ENCODE measurements at places on chromosomes 7 and 10.

- DNase-seq, result no peak
Measured at GRCh38 chr7:157329447-157329846, 7.4 kb upstream of the DNAJB6 start.

DNA sequence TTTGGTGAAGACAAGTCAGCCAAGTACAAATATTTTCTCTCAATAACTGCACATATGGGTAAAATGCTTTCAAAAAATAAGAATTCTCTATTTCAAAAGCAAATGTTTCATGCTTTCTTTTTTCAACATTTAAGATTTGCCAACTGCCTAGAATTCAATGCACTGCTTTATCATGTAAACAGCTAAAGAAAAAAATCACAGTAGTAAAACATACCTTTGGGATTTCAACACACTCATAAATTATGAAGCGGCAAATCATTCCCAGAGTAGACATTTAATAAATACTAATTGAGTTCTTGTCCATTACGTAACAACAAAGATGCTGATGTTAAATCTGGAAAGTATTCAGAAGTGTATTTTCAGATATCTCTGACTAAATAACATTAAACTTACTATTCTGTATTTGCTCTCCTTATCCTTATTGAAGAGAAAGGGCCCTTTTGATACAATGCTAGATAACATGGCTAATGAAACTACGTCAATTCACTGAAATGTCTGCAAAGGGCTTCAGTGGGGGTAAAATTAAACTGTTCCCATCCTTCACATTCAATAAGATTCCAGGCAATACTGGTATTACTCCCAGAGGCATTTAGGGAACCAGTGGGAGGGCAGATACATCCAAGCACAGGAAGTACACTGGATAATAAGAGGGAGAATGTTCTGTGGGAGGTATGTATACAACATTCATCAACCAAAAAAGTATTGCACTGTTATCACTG is 13.9 kb downstream of the NAPEPLD start:
- no peak for DNase-seq

DNA sequence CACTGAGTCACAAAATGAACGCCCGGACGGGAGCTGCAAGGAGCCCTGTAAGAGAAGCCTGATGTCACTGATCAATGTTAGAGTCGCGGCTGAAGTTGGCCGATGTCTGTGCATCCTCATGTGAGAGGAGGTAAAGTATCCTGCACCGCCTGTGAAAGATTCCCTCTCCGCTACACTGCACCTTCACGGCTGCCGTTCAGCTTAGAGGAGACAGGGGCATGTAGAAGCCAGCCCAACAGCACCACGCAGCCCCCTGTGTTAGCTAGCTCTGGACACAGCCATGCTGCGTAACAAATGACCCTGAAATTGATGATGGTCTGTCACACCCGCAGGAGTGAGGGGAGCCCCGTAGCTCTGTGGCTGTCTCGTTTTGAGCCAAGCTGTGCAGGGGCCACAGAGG is 81.5 kb upstream of the DIP2C start:
- DNase-seq, result no peak

GRCh38 chr7:23449941-23450340 is 20.4 kb downstream of the IGF2BP3 start:
- no peak for DNase-seq

GRCh38 chr7:101953248-101953819 is 135.9 kb downstream of the CUX1 start:
- DNase-seq, result no peak

- no peak for DNase-seq
Measured at GRCh38 chr10:132562177-132562915, 24.8 kb downstream of the INPP5A start.

DNA sequence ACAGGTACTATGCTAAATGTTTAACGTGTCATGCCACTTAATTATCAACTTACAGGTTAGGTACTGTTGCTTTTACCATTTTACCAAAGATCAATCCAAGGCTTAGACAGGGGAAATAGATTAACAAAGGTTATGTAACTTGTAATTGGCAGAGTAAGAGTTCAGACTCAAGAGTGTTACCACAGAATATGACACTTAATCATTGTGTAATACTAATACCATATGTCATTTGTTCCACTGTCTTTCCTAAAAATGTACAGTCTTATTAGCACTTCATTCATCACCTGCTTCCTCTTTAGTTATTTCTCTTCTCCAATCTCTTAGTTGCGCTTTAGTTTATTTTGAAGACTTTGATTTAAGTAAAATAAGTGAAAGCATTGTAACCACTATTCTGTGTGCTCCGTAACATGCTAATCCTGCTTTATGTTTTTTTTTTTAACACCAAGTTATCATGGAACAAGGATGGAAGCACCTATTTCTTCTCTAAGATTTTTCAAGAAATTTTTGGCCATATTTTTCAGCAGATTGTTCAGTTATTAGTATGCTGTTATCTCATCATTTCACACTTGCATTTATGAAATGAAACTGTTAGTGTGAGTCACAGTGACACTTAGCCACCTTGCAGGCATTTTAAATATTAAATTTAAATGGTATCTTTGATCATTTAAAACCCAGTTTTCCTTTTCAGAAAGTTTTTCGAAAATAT is 197.3 kb downstream of the PHF14 start:
- no peak for DNase-seq

GRCh38 chr10:92181575-92181974 is 109.3 kb downstream of the CPEB3 start:
- DNase-seq, result no peak

GRCh38 chr7:32694182-32694581 is 197.4 kb downstream of the KBTBD2 start:
- no peak for DNase-seq

DNA sequence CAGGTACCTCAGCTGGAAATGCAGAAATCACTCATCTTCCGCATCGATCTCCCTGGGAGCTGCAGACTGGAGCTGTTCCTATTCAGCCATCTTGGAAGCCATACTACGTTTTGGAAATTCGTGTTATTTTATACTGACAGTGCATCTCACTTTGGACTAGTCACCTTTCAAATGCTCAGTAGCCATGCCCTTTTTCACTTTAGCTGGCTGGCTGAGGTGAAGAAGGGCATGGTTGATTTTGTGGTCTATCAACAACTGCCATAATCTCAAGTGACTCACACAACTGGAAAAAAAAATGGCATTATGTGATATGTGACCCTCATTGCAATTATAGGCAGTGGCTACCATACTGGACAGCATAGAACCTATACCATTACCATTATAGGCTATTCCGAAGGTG is 100.5 kb downstream of the CCDC71L start:
- DNase-seq, result no peak

GRCh38 chr10:89426230-89426868 is 12.0 kb downstream of the IFIT5 start:
- no peak for DNase-seq

DNA sequence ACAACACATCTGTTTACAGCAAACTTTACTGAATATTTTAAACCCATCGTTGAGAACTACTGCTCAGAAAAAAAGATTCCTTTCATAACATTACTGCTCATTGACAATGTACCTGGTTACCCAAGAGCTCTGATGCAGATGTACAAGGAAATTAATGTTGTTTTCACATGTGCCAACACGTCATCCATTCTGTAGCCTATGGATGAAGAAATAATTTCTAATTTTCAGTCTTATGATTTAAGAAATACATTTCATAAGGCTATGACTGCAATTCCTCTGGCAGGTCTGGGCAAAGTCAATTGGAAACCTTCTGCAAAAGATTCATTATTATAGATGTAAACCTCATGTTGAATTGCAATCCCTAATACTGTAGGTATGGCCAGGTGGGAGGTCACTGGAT is 16.7 kb upstream of the CNNM1 start:
- no peak for DNase-seq

- no peak for DNase-seq
Measured at GRCh38 chr7:55202150-55202913, 162.8 kb upstream of the LANCL2 start.

GRCh38 chr10:36416513-36416912 is 708.9 kb upstream of the ANKRD30A start:
- no peak for DNase-seq

GRCh38 chr7:151198945-151199848 is 11.1 kb downstream of the H2BK1 start:
- no peak for DNase-seq
